ENCODE measurements at places on chromosomes 3 and 15. TPM values are rescaled to one million over a fixed set of nuclear protein-coding genes. Genes with fewer than 3 reads are reported as not detected.

The PLA2G4D gene
- total RNA-seq, result 0.07 TPM

GRCh38 chr3:46946856-46947545, 29.5 kb downstream of the CCDC12 start:
- H3K27me3 ChIP-seq, result no peaks in the 10 kb centered on the region
- no peaks in the 10 kb centered on the region for H3K36me3 ChIP-seq
- no peak for DNase-seq
- peak overlapping the region; percentile 21 for H3K27ac ChIP-seq
- H3K4me1 ChIP-seq, result peaks cover 4% of the 10 kb centered on the region

The CCDC9B gene
- total RNA-seq, result 5.9 TPM

DNA sequence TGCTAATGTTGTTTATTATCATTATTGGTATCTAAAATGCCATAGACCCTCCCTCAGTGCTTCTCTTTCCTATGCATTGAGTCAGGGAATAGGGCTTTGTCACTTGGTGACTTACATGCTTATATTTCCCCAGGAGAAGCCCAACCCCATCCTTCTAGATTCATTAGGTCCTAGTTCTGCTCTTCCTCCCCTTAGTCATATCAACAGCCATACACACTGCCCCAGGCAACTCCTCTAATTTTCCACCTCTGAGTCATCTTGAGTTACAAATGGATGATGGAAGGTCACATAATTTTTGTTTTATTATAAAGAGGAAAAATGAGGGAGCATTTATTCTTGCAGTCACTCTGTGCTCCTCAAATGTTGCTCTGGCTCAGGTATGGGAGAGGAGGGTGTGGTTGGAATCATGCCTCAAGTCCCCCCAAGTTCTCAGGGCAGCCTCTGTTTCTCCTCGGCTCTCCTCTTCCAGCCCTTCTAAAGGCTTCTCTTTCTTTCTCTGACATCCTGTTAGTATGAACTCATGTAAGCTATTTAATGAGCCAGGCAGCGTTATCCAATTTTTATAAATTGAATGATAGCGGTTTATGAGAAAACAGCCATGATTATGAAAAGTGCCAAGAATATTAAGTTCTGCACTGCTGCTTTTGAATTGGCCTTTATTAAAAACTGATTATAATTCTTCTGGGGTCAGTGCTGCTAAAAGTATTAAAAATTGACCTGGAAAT, 45.6 kb upstream of the FSTL1 start:
- peak overlapping the region; percentile 58 for H3K27ac ChIP-seq
- no peak for DNase-seq
- H3K4me3 ChIP-seq, result no peak overlapping the region
- no peaks in the 10 kb centered on the region for H3K27me3 ChIP-seq
- peaks cover 12% of the 10 kb centered on the region for H3K4me1 ChIP-seq

- H3K4me1 ChIP-seq, result no peaks in the 10 kb centered on the region
- H3K36me3 ChIP-seq, result no peaks in the 10 kb centered on the region
- no peaks in the 10 kb centered on the region for H3K27me3 ChIP-seq
- DNase-seq, result no peak
Observed at GRCh38 chr3:189737619-189738018, 106.4 kb downstream of the TP63 start.

GRCh38 chr15:62929000-62929357, 113.6 kb upstream of the TPM1 start:
- H3K4me3 ChIP-seq, result no peak overlapping the region
- H3K36me3 ChIP-seq, result no peaks in the 10 kb centered on the region

The TRANK1 gene
- 52.1 TPM for total RNA-seq

DNA sequence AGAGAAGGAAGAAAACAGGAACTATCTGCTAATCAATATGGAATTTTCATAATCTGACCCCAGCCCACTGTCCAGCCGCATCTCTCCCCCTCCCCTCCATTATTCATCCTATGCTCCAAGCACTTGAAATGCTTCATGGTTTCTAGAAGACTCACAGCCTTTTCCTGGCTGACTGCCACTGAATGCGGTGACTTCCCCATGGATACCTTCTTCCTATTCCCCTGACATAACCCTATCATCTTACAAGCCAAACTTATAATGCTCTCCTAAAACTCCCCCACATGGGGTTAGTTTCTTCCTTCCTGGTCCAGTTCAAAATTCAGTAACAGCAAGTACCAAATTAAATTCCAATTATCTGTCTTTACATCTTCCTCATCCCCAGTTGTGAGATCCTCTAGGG, 31.2 kb upstream of the PTX3 start:
- no peaks in the 10 kb centered on the region for H3K27me3 ChIP-seq
- DNase-seq, result no peak
- no peaks in the 10 kb centered on the region for H3K4me1 ChIP-seq
- no peaks in the 10 kb centered on the region for H3K36me3 ChIP-seq

- no peak for DNase-seq
- no peaks in the 10 kb centered on the region for H3K27me3 ChIP-seq
- no peak overlapping the region for H3K4me3 ChIP-seq
Observed at GRCh38 chr3:149316437-149316836, 17.0 kb downstream of the TM4SF18 start.

The UQCC5 gene
- 86.6 TPM for total RNA-seq

- DNase-seq, result no peak
- no peaks in the 10 kb centered on the region for H3K36me3 ChIP-seq
- H3K27me3 ChIP-seq, result no peaks in the 10 kb centered on the region
- H3K4me3 ChIP-seq, result no peak overlapping the region
Observed at GRCh38 chr3:115693868-115694267, 70.6 kb downstream of the GAP43 start.

- no peaks in the 10 kb centered on the region for H3K27me3 ChIP-seq
- no peak overlapping the region for H3K27ac ChIP-seq
- no peak for DNase-seq
- H3K36me3 ChIP-seq, result no peaks in the 10 kb centered on the region
- H3K4me3 ChIP-seq, result no peak overlapping the region
Observed at GRCh38 chr3:5499404-5499803, 311.9 kb downstream of the EDEM1 start.

The GOLGA8T gene
- not detected for total RNA-seq

DNA sequence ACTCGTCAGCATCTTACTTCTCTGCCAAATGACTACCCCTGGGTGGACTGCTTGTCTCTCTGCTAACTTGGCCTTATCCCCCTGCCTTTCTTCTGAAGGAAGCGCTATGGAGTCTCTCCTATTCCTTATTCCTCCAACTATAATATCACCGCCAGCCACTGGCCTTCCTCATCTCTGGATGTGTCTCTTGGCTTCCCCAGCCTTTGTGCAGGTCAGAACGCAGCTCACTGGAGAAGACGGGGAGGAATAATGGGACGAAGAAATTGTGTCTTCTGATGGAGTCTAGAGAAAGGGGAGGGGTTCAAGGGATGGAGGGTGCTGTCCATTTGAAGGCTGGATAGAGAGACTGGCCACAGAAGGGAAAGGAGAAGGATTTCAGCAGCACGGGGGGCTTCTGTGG, 16.9 kb downstream of the ITGA11 start:
- no peak for DNase-seq
- no peaks in the 10 kb centered on the region for H3K27me3 ChIP-seq
- peaks cover 17% of the 10 kb centered on the region for H3K4me1 ChIP-seq
- no peaks in the 10 kb centered on the region for H3K36me3 ChIP-seq

The PP2D1 gene
- total RNA-seq, result not detected

DNA sequence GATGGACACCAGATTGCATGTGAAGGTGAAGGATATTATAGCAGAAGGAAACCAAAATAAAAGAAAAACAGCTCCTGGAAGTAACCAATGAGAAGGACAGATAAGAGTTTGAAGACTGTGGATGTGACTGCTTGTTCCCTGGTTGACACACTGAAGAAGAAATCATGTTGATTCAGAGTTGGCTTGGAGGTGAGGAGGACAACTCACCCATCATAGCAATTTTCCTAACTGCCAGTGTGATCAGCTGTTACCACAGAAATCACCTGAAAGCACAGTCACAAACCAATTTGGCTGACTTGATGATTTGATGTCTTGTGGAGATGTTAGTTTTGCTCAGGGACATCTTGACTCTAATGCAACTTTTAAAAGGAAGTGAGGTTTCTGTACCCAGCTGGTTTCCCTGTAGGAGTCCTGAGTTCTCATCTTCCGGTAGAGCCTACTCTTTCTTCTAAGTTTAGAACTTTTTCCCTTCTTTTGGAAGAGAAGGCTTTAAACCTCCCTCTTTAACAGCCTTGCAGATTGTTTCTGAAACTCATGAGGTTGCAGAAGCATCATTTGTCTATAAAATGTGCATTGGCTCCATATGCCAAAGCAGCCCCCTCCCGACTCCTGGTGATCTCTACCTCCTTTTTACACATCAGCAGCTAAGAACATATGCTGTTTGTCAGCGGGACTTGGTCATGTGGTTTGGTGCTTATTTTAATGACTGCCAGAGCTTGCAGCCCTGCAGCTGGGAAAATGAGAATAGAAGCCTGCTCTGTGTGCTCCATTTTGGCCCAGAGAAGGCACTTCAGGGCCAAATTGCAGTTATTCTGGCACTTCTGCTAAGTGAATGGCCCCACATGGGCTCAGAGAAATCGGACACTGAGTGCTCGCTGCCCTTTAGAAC, 10.3 kb downstream of the ATG7 start:
- H3K4me3 ChIP-seq, result no peak overlapping the region
- H3K36me3 ChIP-seq, result no peaks in the 10 kb centered on the region
- peak; percentile 65 for DNase-seq
- peaks cover 4% of the 10 kb centered on the region for H3K4me1 ChIP-seq
- peak overlapping the region; percentile 46 for H3K27ac ChIP-seq
- no peaks in the 10 kb centered on the region for H3K27me3 ChIP-seq

The UBAP1L gene
- 5.0 TPM for total RNA-seq

DNA sequence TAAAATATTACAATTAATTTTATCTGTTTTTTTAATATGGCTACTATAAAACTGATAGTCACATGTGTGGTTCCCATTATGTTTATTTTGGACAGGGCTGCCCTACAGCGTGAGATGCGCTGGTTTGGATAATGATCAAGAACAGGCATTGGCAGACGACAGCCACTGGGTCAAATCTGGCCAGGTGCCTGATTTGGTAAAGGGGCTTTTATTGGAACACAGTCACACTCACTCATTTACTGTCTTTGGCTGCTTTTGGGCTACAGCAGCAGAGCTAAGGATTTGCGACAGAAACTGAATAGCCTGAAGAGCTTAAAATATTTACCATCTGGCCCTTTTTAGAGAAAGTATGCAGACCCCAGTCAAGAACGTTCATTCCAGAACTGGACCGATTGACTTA, 724.2 kb upstream of the CFAP20DC start:
- no peaks in the 10 kb centered on the region for H3K4me1 ChIP-seq
- DNase-seq, result no peak
- no peak overlapping the region for H3K27ac ChIP-seq
- no peak overlapping the region for H3K4me3 ChIP-seq

- H3K36me3 ChIP-seq, result no peaks in the 10 kb centered on the region
- DNase-seq, result no peak
- H3K4me1 ChIP-seq, result no peaks in the 10 kb centered on the region
- no peak overlapping the region for H3K27ac ChIP-seq
- no peak overlapping the region for H3K4me3 ChIP-seq
- no peaks in the 10 kb centered on the region for H3K27me3 ChIP-seq
Observed at GRCh38 chr3:47265725-47266428, 16.7 kb downstream of the KIF9 start.

DNA sequence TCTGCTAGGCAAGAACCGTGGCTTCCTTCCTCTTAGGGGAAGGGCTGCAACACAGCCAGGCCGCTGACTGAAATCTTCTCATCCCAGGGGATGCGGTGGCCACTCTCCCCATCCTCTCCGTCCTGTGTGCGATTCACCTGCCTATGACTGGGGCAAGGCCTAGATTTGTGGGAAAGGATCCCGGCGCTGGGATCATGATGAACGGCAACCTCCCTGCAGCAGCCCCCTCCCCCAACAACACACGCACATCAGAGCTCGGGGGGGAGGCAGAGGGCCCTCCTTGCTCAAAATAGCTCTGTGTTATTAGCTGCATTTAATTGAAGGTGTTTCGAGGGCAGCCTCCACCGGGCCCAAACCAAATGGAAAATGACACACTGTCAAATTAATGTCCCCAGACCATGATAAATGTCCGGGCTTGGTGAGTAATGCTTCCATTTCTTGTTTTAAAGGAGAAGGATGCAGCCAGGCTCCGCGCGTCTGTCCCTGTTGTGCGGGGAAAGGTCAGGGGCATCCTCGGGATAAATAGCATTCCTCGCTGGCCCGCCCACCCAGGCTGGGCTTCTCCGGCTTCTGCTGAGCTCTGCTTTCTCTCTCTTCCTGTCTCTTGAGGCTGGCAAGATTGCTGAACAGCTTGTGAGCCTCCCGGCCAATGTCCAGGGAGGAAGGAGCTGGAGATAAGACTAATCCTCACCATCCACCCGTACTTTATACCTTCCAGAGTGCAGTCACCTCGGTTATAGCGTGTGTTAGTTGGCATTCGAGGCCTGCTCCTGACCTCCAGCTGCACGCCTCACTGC, 56.4 kb upstream of the TLE3 start:
- no peaks in the 10 kb centered on the region for H3K36me3 ChIP-seq
- H3K4me3 ChIP-seq, result no peak overlapping the region
- no peak for DNase-seq
- H3K27me3 ChIP-seq, result no peaks in the 10 kb centered on the region

The C3orf20 gene
- 0.07 TPM for total RNA-seq

DNA sequence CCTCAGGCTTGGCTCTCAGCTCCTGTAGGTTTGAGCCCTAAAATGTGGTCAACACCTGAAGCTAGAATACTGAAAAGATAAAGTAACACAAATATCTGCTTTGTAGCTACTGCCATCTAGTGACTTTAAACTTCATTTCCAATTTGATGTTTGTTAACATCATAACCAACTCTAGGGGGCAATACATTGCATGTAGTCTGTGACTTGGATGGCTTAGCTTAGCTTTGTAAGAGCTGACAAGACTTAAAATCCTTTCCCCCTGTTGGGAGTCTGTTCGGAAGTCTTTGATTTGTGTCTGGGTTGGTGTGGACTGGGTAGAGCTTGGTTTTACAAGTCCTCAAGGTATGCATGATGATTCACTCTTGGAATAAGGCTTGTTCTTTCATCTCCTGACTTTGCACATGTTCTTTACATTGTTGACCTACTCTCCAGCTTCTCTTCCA, 51.7 kb downstream of the SCN11A start:
- no peaks in the 10 kb centered on the region for H3K4me1 ChIP-seq
- DNase-seq, result no peak
- H3K4me3 ChIP-seq, result no peak overlapping the region
- no peaks in the 10 kb centered on the region for H3K36me3 ChIP-seq
- no peaks in the 10 kb centered on the region for H3K27me3 ChIP-seq

DNA sequence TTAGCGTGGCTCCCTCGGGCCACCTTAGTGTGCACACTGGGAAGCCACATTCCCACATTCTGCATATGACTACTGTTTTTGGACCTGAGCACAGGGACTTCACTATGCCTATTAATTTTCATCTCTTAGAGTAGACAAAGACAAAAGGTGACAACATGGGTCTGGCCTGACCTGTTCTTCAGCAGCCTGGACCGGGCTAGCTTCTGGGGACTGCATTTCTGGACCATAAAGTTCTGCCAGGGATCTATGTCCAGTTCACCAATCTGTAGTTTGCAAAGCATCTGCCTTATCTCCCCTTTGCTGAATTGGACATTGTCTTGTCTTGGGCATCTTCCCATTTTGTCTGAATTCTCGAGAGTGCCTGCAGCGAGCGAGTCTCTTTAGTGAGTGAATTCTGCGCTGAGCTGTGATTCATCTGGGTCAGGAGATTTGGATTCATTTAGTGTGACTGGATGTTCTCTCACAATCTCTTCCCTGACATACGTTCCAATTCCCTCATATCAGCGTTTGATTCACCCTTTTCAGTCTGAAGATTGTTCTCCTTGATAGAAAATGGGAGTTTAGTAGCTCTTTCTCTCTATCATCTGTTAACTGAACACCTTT, 112.2 kb upstream of the PLXNA1 start:
- no peak overlapping the region for H3K4me3 ChIP-seq
- peak overlapping the region; percentile 47 for H3K27ac ChIP-seq
- H3K36me3 ChIP-seq, result no peaks in the 10 kb centered on the region
- no peaks in the 10 kb centered on the region for H3K27me3 ChIP-seq
- H3K4me1 ChIP-seq, result no peaks in the 10 kb centered on the region

The RTP3 gene
- not detected for total RNA-seq

The RETNLB gene
- total RNA-seq, result not detected
